ENCODE measurements at places on chromosomes 16 and 17.

DNA sequence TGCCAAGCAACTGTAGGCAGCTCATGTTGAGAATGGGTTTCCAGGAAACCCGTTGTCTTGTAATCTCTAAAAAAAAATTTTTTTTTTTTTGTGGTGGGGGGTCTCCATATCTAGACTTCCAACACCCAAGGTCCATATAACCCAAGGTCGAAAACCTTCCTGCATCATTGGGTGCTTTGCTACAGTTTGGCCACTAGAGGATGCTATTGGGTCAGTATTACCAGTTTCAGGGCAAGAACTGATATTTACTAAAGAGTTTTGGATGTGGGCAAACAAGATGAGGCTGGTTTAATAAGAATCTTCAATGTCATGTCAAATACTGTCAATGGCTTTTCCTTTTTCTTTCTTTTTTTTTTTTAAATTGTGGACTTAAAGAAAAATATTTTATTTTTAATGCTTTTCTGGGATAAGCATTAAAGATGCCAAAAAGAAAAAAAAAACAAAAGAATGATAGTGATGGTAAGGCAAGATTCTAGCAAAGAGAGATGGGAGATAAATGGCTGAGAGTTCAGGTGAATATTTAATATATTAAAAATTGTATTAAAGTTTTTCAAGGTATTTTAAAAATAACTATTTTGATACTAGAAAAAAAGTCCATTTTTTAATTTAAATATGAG, 62.2 kb downstream of the DHRS7C start:
- no peak for DNase-seq

DNA sequence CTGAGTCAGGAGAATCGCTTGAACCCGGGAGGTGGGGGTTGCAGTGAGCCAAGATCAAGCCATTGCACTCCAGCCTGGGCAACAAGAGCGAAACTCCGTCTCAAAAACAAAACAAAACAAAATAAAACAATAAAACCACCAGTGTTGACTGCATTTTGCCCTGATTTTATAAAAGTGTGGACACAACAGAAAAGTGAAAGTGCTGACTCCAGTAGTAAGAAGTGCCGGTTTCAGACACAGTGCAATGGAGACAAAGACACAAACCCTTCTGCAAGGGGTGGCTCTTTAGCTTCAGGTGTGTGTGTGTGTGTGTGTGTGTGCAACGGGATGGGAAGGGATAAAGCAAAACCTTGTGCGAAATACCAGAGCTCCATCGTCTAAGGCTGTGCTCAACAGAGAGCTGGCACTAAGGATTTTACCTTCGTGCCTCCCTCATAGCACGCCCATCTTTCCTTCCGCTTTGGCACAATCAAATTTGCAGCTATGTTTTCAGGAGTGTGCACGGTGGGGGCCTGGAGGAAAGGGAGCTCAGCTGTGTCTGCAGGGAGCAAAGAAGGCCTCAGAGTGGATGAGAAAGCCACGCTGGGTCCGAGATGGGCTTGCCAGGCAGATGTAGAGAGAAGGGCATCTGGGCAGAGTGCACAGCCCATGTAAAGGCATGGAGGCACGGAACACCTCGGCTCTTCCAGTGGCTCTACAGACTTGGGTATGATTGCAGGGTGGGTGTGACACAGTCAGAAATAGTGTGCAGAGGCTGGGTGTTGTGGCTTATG, 15.5 kb downstream of the MXRA7 start:
- no peak for DNase-seq

DNA sequence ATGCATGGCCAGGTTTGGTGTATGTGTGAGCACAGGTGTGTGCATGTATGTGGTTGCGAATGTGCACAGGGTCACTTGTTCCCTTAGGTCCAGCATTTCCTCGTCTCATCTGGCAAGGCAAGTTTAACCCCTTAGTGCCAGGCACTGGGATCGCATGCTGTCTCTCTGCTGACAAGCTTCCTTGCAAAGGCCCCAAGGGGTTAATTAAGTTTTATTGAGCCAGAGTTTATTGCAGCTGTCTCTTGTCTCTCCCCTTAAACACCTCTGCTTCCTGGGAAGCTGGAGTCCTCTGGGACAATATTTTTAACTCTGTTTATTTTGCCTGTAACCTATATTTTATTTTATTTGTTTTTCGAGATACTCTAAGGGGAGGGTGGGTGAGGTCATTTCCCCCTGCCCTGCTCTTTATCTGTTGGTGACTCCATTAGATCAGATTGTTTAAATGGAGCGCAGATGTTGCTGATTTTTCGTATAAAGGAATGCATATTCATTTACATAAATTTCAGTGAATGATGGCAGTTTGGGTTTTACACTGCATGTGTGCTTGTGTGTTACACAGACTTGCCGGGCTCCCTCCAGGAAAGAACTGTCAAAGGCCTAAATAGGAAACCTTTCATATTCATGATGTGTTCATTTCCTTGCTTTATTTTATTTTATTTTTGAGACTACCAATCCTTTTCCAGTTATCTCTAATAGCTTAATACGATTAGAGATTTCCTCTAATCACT, 99.7 kb downstream of the CBLN1 start:
- DNase-seq: peak; percentile 56

- no peak for DNase-seq
Observed at GRCh38 chr17:34291721-34292348, 6.3 kb downstream of the CCL11 start.

- DNase-seq: no peak
Observed at GRCh38 chr17:41483531-41483930, 2.6 kb upstream of the KRT35 start.

- no peak for DNase-seq
Observed at GRCh38 chr16:51818342-51818944, 667.4 kb upstream of the SALL1 start.

DNA sequence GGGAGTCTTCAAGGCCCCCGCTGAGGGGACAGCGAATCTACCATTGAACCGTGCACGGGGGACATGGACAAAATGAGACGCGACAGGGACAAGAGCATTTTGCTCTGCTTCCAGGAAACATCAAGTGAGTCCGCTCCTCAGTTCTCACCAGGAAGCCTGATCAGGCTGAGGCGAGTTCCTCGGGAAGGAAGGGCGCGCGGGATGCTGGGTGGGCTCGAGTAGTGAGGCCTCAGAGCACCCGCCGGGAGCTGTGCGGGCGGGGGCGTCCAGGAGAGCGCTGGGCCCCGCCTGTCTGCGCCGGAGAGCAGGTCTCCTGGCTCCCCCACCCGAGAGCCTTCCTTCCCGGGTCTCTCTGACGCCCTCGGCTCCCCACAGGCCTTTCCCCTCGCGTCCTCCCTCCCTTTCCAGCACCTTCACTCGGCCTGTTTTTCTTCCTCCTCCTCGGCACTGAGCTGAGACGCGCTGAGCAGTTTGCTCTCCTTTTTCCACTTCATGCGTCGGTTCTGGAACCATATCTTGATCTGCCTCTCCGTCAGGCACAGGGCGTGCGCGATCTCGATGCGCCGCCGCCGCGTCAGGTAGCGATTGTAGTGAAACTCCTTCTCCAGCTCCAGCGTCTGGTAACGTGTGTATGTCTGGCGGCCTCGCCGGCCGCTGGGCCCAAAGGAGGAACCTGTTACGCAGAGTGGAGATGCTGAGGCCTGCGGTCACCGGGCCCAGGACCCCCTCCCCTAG, 2.6 kb upstream of the HOXB5 start:
- DNase-seq: no peak

DNA sequence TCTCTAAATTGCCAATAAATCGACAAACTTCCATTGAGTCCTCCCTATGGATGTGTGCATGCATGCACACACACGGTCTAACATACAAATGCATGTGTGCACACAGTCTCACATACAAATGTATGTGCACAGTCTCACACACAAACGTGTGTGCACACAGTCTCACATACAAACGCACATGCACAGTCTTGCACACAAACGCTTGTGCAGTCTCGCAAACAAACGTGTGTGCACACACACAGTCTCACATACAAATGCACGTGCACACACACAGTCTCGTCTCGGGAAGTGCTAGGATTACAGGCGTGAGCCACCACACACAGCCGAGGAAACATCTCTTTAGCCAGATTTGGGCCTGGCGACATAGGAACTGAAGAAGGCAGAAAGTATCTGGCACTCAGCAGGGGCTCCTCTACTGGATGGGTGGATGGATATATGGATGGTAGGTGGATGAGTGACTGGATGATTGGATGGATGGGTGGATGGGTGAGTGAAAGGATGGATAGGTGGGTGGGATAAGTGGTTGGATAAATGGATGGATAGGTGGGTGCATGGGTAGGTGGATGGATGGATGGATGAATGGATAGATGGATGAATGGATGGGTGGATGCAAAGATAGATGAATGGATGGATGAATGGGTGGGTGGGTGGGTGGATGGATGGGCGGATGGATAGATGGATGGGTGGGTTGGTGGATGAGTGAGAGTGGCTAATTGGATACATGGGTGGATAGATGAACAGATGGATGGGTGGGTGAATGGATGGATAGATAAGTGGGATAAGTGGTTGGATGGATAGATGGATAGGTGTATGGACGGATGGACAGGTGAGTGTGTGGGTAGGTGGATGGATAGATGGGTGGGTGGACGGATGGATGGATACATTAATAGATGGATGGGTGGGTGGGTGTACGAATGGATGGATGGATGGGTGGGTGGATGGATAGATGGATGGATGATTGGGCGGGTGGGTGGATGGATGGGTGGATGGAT, 48.9 kb upstream of the FASN start:
- no peak for DNase-seq

- DNase-seq: no peak
Observed at GRCh38 chr16:4383591-4384444, 12.2 kb downstream of the VASN start.

DNA sequence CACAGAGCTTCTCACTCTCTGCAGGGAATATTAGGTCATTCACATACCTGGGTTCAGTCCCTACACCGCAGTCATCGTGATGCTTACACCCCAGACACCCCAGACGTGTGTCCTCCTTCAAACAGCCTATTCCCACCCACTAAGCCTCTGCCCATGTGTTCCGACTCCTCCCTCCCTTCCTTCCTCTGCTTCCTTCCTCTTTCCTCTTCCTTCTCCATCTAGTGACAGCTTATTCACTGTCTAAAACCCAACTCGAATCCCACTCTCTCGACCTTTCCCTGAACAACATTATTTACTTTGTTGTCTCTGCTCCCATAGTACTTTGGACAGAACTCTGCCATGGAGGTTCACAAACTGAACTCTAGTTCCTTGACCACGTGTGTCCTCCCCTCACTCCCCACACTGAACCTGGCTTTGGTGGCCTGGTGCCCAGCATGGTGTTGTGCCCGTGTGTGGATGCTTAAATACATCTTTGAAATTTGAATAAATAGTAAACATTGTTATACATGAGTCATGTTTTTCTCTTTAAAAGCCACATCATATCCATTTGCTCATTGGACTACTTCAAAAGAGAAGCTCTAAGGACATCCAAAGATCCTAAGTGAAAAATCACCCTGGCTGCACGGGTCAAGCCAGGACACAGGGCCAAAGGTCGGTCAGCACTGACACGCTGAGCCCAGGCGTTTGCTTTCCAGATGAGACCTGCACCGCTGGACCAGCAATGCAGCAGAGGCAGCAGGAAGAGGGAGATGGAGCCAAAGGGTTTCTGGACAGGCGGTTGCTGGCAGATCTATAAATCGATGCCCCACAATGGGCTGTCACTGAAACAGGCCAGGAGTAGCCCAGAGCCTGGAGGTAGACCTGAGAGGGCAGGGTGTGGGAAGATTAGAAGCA, 14.1 kb upstream of the G6PC1 start:
- no peak for DNase-seq

DNA sequence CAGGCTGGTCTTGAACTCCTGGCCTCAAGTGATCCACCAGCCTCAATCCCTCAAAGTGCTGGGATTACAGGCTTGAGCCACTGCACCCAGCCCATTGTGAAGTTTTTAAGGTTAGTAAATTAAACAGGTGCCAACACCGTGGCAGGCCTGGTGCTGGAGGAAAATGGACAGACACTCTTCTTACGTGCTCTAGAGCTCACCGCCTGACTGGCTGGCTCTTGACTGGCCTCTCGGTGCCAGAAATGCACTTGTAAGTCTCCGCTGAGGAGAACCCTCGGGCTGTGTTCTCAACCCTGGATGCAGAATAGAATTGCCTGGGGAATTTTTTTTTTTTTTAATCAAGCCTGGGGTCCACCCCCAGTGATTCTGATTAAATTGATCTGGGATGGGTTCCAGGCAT, 10.3 kb upstream of the HAS3 start:
- DNase-seq: no peak

GRCh38 chr17:67171560-67171959, 73.4 kb downstream of the HELZ start:
- no peak for DNase-seq

GRCh38 chr17:82065193-82065637, 389 bp downstream of the DUS1L start:
- no peak for DNase-seq

- no peak for DNase-seq
Observed at GRCh38 chr17:6591599-6592158, 35.3 kb upstream of the PITPNM3 start.

DNA sequence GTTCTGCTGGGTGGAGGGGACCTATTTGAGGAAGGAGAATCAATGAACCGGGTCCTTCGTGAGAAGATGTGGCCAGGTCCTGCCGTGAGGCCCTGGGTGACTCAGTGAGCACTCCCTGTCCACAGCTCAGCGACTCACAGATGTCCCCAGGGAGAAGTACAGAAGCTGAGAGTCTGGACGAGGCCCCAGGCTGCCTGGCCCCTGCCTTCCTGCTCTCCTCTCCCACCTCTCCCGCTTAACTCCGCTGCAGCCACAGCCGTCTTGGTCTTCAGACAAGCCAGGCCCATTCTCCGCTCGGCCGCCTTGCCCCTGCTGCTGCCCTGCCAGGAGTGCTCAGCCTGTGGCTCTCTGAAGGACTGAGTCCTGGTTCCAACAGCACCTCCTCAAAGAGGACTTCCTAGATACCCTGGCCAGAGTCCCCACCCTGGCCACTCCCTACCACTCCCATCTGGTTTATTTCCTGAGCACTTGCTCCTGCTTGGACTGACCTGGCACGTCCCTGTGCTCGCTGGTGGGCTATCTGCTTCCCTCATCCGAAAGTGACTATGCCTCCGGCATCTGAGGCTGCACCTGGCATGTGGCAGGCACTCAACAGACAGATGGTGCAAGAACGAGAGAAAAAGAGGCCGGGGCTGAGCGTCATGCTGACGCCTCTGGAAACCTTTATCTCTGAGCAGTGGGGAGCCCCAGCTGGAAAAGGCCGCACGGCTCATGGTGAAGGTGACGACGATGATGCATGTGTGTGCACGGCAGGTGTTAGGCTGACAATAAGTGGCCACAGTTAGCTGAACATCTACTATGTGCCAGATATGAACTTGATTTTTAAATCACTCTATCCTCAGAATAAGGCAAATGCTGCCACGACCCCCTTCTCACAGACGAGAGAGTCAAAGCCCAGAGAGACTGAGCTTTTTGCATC, 9.2 kb upstream of the TNFRSF13B start:
- no peak for DNase-seq

GRCh38 chr17:77674358-77674757, 284.1 kb upstream of the TNRC6C start:
- DNase-seq: no peak
